ENCODE measurements at places on chromosomes 13 and 19.

- DNase-seq: no peak
These were observed 389.3 kb downstream of the DACH1 start for GRCh38 chr13:71477735-71478134.

- no peak for DNase-seq
These were observed 340.0 kb downstream of the SUCLA2 start for GRCh38 chr13:47661076-47661475.

DNA sequence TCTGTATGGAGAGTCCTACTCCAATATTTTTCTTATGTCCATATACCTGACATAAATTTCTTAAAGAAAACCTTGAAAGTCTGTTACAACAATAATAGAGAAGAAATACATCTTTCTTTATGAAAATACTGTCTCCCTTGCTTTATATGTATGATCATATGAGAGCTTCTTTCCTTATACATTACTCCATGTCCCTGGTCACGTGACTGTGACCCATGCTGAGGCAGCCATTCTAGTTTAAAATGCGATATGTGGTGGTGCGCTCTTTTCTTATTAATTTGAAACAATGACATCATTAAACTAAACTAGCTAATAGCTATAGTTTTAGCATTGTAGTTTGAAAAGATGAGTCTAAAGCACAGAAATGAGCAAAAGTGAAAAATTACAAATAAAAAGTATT, 1120.3 kb upstream of the PRR20A start:
- DNase-seq: no peak

DNA sequence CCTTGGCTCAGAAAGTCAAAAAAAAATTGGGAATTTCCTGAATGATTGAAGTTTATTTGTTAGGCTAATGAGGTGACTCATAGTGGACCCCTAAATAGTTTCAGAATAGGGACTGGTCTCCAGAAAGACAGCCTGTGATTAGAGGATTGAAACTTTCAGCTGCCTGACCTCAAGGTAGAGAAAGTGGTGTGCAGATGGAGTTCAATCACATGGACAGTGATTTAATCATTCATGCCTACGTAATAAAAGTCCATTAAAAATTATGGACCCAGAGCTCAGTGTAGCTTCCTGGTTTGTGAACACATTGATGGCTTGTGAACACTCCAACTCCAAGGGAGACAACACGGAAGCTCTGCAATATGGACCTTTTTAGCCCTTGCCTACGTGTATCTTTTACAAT, 533.2 kb upstream of the PCDH9 start:
- no peak for DNase-seq

GRCh38 chr13:85538957-85539356, 260.3 kb downstream of the SLITRK6 start:
- no peak for DNase-seq

DNA sequence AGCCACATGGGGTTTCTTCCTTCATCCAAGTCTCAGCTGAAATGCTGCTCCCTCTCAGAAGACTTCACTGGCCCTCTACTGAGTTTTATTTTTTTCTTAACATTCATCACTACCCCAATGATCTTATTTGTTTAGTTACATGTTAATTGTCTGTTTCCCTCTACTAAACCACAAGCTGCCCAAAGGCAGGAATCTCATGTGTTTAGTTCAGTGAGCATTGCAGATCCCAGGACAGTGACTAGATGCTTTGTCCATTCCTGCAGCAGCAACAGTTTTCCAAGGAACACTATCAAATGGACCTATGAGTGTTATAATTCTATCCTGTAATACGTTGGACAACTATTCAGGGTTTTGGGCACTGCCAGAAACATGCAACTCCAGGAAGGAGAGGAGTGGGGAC, 93.1 kb downstream of the RNASEH2B start:
- no peak for DNase-seq

DNA sequence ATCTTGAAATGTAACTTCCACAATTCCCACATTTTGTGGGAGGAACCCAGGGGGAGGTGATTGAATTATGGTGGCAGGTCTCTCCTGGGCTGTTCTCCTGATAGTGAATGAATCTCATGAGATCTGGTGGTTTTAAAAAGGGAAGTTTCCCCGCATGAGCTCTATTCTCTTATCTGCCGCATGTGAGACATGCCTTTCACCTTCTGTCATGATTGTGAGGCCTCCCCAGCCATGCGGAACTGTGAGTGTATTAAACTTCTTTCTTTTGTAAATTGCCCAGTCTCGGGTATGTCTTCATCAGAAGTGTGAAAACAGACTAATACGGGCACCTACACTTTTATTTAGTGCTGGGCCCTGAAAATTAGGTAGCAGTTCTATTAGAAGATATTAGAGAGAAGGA, 45.8 kb downstream of the TNFSF13B start:
- no peak for DNase-seq

GRCh38 chr19:5054551-5055456, 85.9 kb downstream of the KDM4B start:
- DNase-seq: no peak

DNA sequence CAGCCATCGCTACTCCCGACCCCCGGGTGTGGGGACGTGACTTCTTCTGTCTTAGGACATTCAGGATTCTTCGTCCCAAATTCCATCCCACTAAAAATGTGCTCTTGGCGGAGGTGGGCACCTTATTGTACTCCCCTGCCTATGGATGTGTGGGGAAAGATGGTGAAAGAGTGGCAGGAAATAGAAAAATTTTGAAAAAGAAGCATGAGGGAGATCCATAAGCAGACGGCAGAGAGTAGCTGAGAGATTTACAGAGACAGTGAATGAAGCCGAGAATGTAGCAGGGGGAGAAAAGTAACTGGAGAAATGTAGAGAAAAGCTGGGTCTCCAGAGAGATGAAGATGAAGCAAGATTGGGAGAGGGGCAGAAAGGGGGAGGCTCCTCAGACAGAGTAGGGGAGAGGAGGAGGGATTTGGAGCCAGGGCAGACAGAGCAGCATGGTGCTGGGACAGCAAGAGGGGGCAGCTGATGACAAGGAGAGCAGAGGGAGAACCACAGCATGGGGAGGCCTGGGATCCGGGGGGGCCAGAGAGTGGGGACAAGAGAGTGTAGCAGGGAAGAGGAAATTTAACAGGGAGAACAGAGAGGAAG, 843 bp downstream of the ZNF610 start:
- no peak for DNase-seq

GRCh38 chr13:46546084-46546768, 6.7 kb upstream of the LRCH1 start:
- DNase-seq: no peak

DNA sequence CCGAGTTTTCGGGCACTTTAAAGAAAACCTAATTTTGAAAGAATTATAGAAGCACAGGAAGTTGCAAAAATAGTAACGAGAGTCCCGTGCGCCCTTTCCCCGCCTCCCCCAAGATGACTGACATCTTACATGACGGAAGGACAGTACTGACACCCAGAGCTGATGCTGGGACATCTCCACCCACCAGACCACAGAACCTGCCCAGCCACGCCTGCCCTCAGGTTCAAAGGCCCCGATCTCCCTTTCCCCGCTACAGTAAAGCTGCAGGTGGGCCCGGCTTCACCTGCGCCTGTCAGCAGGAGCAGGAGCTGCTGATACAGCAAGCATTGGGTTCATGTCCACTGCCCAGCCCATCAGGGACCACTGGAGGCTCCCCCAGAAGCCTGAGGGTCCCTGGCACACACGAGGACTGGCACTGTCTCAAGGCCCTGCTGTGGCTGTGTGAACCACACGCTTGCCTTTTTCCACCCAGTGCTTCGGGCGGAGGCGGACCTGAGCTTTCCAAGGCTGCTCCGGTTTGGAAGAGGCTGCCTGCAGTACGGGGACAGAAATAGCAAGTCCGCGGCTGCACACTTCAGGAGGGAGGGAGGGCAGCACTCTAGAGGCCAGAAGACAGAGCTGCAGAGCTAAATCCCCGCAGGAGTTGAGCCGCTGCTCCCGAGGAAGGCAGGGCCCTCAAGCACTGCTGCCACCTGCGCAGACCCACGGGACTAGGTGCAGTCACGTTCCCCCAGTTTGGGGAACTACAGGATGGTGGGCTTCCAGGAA, 8.7 kb downstream of the MAP2K2 start:
- no peak for DNase-seq

All from hematopoietic multipotent progenitor cell (in vitro differentiated cells).